MCF 10A (cell line): ENCODE measurements at places on chromosomes 12 and 14. TPM values are rescaled to one million over a fixed set of nuclear protein-coding genes. Genes with fewer than 3 reads are reported as not detected.

The RACGAP1 gene
- total RNA-seq = 58.5 and 67.9 TPM in 2 replicates

The ZNF664 gene
- 123 and 141 TPM in 2 replicates for total RNA-seq

The JAG2 gene
- 33.5 and 33.7 TPM in 2 replicates for total RNA-seq

The SDR9C7 gene
- not detected in 2 replicates for total RNA-seq

The COX8C gene
- total RNA-seq = not detected in 2 replicates

The LHX5 gene
- total RNA-seq = not detected in 2 replicates

The SIX6 gene
- not detected in 2 replicates for total RNA-seq

The RAB21 gene
- 86.4 and 88.0 TPM in 2 replicates for total RNA-seq

The NOVA1 gene
- total RNA-seq = not detected in 2 replicates

- DNase-seq = no peak
These were observed 328.1 kb downstream of the ATP23 start for GRCh38 chr12:58269476-58269875.

- no peak for DNase-seq
These were observed 630 bp downstream of the NELL2 start for GRCh38 chr12:44875417-44875953.

DNA sequence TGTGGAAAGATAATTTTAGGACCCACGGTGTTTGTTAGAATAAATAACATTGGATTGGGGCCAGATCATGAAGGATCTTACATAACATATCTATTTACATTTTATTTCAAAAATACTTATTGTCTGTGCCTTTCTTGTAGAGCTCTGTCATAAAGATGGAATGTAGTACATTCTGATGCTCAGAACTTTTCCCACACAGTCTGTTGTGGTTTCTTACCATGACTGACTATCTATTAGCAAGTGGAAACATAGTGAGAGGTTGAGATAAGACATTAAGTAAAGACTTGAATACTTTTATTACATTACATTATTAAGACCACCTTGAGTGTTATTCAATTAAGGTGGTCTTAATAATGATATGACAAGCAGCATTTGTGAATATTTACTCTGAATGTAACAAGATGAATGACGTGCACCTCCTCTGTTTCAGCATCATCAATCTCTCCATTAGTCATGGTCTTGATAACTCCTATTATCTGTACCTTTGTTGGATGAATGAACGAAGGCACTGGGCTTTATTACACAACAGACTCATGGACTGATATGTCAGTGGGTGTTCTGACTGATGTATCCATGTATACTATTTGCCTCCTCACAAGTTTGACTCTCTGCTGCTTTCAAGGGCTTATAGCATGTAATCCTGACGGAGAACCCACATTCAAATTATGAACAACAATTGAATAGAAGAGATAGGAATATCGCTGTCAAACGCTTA lies 883.0 kb upstream of the FLRT2 start:
- no peak for DNase-seq

DNA sequence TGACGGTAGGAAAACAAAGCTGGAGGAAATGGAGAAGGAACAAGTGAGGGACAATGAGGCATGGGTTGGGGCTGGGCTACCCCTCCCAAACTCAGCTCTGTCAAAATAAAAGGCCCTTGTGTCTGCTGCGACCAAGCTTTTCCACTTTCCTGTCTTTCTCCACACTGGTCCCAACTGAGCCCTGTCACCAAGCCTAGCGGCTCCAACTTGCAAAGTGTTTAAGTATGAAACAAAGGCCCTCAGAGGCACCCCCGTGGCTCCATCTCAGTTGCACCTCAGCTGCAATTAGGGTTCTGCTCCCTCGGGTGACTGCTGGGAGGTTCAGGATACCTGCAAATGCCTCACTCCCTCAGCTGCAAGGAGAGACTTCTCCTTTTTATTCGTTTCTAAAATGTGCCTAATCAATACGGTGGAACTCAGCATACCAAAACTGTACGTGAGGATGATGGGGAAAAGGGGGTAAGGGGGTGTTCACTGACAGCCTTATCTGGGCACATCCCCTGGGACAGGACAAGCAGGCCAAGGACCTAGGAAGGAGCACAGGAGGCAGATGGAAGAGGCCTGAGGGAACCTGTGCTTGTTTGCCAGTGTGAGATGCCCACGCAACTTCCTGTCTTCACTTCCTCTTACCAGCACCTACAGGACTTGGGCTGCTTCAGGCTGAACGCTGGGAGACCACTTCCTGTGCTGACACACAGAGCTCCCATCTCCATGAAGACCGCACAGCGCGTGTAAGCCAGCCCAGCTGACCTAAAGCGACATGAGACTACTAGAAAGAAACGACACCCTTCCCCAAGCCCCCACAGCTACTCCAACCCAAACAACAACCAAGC lies 8.9 kb downstream of the VAMP1 start:
- DNase-seq = no peak

GRCh38 chr12:3182426-3182825 lies 105.2 kb downstream of the TSPAN9 start:
- DNase-seq = peak; percentile 63

GRCh38 chr12:13088496-13088895 lies 15.0 kb downstream of the GSG1 start:
- no peak for DNase-seq

DNA sequence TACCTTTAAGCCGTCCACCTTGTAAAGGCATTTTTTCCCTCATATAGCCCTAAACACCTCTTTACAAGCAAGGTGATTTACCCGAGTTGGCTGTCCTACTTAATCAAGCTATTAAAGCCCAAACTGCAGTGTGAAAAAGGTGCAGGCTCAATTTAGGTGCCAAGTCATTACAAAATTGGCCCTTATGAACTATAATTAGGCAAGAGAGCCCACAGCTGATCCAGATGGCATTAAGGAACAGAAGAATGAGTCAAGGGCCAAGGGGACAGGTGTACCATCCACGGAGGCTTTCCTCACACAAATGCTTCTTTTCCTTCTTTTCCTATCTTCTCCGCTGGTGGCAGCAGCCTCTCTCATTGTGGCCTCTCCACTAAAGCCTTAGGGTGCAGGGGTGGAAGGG lies 90.5 kb downstream of the TTC8 start:
- DNase-seq = no peak

- peak; percentile 26 for DNase-seq
These were observed 196.8 kb upstream of the NEDD1 start for GRCh38 chr12:96710127-96710745.

DNA sequence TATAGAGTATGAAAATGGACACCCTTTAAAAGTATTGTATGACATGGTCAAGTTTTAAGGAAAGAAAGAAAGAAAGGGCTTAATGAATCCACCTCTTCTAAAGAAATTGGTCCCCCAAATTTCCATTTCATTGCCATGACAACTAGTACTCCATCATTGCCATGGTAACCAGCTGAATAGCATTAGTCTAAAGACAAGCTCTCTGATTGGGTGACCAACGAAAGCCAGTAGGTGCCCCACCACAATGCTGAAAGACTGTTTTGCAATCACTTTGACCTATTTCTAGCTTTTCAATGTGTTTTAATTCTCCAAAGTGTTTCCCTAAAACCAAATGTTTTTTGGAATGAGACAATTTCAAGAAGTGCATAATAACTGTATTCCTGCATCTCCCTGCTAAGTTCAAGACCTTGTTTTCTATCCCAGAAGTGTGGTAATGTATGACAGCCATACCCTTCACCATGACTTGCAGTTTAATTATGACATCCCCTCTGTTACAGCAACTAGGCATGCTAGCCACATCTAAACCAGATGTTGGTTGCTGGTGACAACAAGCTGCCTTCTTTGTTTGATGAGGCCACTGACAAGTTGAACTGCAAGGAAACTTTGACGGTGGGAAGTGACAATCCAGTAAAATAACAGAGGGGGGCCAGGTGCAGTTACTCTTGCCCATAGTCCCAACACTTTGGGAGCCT lies 46.7 kb downstream of the KICS2 start:
- DNase-seq = no peak

DNA sequence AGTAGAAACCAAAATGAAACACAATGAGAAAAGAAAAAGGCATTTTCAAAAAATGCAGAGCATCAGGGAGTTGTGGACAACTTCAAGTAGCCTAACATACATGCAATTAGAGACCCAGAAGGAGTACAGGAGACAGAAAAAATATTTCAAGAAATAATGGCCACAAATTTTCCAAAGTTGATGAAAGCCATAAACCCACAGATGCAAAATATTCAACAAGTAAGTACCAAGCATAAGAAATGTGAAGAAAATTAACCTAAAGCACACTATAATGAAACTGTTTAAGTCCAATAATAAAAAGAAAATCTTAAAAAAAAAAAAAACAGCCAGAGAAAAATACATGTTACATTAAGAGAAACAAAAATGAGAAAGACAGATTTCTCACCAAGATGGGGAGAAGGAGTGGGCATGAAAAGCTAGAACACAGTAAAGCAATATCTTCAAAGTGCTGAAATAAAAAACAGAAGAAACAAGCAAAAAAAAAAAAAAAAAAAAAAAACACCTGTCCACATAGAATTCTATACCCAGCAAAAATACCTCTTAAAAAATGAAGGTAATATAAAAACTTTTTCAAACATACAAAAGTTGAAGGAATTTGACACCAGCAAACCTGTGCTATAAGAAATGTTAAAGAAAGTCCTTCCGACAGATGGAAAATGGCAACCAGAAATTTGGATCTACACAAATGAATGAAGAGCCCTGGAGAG lies 77.1 kb downstream of the PRKAB1 start:
- DNase-seq = no peak

GRCh38 chr12:115990241-115990640 lies 287.3 kb downstream of the MED13L start:
- no peak for DNase-seq

DNA sequence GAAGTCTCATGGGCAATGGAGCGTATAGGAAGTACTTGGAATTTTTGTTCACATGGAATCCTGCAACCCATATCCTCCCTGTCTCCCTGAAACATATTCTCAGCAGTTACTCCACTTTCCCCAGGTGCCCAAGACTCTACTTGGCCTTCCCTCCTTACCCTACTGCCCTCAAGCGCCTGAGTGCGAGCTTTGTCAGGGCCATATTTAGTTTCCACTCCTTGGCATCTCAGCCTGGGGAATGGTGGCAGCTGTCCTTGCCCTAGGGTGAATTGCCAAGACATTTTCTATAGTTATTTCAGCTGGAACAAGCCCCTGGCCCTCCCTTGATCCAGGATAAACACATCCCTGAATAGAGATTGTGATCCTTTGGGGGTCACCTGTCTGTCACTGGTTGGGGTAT lies 569.3 kb upstream of the LRFN5 start:
- no peak for DNase-seq

- no peak for DNase-seq
These were observed 96.8 kb upstream of the DACT1 start for GRCh38 chr14:58540749-58541632.

- DNase-seq = no peak
These were observed 26.0 kb upstream of the SPATA7 start for GRCh38 chr14:88359500-88359899.

DNA sequence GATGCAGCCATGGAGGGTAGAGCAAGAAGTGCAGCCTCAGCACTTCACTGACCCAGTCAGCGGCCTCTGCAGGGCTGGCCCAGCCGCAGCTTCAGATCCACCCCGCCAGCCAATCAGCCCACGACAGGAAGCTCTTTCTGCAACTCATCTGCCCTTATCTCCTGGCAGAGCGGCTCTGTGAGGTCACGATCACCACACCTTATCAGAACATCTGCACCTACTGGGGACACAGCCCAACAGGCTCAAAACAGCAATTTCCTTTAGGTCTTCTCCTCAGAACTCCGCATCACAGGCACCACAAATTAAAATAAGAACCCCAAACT lies 287.3 kb downstream of the BCL11B start:
- no peak for DNase-seq

GRCh38 chr12:16472631-16473030 lies 125.2 kb downstream of the MGST1 start:
- no peak for DNase-seq

DNA sequence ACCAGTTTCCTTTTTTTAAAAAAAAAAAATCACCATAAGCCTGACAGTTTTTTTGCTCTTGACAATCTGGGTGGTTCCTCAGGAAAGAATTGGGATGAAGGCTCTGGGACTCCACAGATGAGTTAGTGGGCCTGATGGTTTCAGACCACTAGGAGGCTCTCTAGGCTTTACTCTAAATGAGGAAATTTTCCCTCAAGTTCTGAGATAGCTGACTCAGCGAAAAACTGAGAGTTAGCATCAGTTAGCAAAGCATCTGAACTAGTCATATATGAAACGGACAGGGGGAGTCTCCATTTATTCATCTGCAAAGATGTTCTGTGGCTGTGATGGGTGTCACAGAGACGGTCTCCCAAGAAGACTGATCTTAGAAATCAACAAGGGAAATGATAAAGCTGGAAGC lies 314.3 kb upstream of the OR4E1 start:
- DNase-seq = peak; percentile 52

GRCh38 chr12:1920436-1920835 lies 2.0 kb upstream of the CACNA2D4 start:
- DNase-seq = no peak

DNA sequence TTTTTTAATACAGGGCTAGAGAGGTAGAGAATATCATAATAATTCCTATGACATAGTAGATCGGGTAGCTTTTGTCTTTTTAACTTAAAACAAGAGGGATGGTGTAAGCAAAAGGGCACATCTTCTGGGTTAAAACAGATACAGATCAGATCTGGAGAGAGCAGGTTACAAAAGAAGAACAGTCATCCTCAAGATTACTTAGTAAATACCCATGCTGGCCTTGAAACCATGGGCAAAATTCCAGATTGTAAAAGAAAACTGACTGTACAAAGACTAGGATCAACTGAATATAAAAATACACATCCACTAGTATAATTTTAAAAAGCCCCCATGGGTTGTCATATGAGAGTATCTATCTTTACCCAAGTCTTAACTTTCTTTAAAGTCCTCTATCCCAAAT lies 76.7 kb downstream of the MED13L start:
- DNase-seq = no peak

DNA sequence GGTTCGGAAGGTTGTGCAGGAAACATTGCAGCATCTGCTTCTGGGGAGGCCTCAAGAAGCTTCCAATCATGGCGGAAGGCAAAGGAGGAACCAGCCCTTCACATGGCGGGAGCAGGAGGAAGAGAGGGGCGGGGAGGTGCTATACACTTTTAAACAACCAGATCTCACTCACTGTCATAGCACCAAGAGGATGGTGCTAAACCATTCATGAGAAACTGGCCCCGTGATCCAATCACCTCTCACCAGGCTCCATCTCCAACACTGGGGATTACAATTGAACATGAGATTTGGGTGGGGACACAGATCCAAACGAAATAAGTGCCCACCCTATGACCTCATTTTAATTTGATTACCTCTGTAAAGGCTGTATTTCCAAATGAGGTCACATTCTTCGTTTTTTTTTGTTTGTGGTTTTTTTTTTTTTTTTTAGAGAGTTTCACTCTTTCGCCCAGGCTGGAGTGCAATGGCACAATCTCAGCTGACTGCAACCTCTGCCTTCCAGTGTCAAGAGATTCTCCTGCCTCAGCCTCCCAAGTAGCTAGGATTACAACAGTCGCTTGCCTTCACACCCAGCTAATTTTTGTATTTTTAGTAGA lies 11.4 kb upstream of the ORAI1 start:
- no peak for DNase-seq

DNA sequence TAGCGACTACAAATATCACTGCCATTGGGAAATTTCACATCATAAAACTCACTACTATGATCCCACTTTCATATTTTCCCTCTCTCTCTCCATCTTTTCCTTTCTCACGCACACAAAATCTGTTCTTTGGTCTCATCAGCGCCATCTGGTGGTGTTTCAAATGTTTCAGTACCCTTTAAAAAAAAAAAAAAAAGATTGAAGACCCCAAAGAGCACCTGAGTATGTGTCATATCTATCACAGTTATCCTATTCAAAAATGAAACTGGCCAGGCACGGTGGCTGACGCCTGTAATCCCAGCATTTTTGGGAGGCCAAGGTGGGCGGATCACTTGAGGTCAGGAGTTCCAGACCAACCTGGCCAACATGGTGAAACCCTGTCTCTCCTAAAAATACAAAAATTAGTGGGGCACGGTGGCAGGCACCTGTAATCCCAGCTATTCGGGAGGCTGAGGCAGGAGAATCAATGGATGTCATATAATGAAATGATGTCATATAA lies 72.4 kb downstream of the TTC9 start:
- DNase-seq = peak; percentile 72
